ENCODE measurements at places on chromosomes 13 and 19.
A peak's percentile ranks its signal among the peaks of the same experiment; 100 is the strongest.

GRCh38 chr13:111514610-111515306 lies 194.3 kb downstream of the TEX29 start:
- no peak for DNase-seq

GRCh38 chr19:19460761-19461265 lies 54.5 kb downstream of the TSSK6 start:
- peak; percentile 45 for DNase-seq

- no peak for DNase-seq
Observed at GRCh38 chr19:32876919-32877285, 7.3 kb upstream of the SLC7A9 start.

DNA sequence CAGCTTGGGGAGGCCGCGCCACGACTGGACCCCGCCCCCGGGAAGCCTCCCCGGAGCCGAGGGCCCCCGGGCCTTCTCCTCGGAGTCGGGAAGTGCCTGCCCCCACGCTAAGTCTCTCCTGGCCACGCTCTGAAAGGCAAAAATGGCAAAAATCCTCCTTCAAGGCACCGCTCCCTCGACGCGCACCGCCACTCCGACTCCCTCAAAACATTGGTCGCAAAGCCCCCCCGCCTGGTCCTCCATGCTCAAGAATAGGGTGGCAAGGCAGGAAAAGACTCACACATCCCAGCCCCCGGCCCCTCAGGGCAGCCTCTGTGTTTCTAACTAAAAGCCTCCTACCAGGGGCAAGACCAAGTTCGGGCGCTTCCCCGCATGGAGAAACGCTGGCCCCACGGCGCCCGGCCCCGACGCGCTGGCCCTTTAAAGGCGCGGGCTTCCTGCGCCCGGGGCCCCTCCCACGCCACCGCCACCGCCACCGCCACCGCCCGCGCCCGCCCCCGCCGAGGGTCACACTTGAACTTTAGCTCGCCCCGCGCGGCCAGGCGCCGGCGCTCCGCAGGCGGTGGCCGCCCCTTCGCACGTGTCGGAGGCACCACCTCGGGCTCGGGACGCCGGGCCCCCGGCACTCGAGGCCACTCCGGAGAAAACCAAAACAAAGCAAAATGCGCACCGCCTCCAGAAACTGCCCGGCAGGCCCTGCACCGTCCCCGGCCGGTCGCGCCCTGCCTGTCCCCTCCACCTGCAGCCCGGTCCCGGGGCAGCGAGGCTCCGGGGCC lies 1.9 kb downstream of the FOXO1 start:
- DNase-seq, result peak; percentile 56

DNA sequence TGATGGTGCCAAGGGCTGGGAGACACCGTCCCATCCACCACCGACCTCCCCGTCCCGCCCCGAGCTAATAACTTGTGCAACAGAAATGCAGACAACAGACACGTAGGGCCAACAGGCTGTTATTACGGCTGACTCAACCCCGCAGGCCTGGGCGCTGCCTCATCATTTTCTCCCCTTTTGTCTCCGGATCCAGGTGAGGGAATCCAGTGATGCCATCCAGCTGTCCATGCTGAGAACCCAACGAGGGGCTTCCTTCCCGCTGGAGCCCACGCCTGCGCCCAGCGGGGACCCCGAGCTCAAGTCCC lies 6.4 kb upstream of the DIRAS1 start:
- DNase-seq, result no peak

DNA sequence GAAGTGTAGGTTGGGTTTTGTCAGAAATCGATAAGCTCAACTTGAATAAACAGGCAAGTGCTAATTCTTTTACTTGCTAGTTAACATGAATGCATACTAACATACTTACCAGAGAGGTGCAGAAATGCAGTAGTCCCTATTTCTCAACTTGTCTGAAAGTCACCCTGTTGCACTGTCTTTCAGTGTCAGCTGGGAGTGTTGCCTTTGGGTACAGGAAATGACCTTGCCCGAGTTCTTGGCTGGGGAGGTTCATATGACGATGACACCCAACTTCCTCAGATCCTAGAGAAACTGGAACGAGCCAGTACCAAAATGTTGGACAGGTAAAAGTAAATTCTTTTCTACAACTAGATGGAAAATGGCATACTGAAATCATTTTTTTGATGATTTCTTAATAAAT lies 103.5 kb upstream of the AKAP11 start:
- DNase-seq, result no peak

DNA sequence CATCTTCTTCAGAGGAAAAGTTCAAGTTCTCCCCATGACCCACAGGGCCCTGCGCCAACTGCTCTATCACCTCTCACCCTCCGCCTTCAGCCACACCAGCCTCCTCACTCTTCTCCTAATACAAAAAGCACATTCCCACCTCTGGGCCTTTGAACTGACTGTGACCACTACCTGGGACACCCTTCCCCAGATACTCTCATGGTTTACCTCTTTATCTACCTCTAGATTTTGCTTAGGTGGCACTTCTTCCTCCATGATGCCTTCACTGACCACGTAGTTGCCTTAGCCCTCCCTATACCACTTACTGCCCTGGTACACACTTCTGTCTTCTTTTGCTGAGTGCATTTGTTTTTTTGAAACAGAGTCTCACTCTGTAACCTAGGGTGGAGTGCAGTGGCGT lies 3.9 kb upstream of the SYCE2 start:
- no peak for DNase-seq

GRCh38 chr19:39810424-39810823 lies 23.5 kb downstream of the DYRK1B start:
- no peak for DNase-seq

- no peak for DNase-seq
Observed at GRCh38 chr13:113646376-113646775, 11.6 kb downstream of the ATP4B start.

DNA sequence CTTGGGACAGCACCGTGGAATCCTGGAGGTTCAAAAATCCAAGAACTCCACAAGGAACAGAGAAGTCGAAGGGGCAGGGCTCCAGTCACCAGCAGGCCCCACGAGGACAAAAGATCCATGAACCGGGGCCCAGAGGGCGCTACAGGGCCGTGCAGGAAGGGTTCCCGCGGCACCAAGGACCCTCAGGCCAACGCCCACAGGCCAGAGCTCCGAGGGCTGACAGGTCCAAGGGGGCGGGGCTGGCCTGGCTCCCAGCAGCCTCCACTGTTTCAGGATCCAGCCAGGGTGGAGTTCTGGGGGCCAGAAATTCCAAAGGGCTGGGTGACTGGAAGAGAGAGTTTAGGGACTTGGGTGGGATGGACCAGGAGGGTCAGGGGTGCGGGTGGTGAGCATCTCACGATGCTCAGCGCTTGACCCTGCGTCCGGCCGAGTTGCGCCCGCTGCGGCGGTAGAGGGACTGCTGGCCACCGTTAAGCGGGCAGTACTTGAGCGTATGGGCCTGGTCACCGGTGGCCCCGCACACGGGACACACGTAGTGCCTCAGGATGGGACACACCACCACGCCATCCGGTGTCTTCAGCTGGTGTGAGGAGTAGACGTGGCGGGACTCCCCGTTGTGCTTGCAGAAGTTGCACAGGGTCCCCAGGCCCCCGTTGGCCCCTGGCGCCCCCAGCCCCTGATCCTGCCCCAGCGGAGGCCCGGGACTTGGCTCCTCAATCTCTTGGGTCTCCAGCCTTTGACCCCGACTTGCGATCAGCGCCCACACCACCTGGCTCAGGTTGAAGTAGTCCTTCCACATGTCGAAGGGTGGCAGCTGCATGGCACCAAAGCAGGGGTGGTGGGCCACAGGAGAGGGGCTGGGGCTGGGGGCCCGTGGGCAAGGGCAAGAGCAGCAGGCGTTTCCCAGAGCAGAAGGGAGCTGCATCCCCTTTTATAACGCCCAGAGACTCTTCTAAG lies at the start of gene NANOS2:
Gene NANOS2 (minus strand): TSS at position 905 of the 957 bp plus-strand sequence. CDS start 85 bp downstream, at position 820.
- no peak for DNase-seq

DNA sequence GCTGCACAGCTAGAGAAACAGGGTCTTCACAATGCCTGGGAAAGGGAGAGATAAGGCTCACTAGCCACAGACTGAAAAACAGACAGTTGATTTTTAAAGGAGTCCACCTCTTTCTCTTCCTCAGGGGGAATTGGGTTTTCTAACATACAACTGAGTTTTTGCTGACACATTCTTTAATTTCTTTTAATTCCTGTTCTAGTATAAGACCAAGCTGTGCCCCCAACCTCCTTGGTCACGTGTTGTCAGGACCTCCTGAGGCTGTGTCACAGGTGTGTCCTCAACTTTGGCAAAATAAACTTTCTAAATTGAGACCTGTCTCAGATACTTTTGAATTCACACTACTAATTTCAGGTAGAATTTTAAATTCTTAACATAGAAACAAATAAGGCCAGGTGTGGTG lies 12.1 kb upstream of the ZNF492 start:
- DNase-seq, result no peak

- DNase-seq, result no peak
Observed at GRCh38 chr13:35005051-35005450, 63.0 kb downstream of the NBEA start.
